Kidney epithelial cell (primary cell): ENCODE measurements at places on chromosomes 7 and 10.

- peak; percentile 94 for DNase-seq
These were observed 139.2 kb downstream of the ETV1 start for GRCh38 chr7:13850185-13850752.

- no peak for DNase-seq
These were observed 50.6 kb upstream of the SH2B2 start for GRCh38 chr7:102236102-102236501.

GRCh38 chr10:123150986-123151736 lies 3.0 kb upstream of the BUB3 start:
- no peak for DNase-seq

DNA sequence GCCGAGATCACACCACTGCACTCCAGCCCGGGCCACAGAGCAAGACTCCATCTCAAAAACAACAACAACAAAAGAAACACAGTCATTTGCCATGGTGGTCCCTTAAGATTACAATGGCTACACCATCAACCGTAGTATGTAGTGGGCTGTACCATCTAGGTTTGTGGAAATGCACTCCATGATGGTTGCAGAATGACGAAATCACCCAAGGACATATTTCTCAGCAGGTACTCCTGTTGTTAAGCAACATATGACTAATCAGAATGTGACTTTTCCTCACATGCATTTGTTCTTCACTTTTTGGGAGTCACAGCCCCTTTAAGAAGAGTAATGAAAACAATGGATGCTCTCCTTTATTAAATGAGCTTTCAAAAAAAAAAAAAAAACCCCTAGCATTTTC lies 11.0 kb downstream of the SVIL start:
- DNase-seq = no peak

DNA sequence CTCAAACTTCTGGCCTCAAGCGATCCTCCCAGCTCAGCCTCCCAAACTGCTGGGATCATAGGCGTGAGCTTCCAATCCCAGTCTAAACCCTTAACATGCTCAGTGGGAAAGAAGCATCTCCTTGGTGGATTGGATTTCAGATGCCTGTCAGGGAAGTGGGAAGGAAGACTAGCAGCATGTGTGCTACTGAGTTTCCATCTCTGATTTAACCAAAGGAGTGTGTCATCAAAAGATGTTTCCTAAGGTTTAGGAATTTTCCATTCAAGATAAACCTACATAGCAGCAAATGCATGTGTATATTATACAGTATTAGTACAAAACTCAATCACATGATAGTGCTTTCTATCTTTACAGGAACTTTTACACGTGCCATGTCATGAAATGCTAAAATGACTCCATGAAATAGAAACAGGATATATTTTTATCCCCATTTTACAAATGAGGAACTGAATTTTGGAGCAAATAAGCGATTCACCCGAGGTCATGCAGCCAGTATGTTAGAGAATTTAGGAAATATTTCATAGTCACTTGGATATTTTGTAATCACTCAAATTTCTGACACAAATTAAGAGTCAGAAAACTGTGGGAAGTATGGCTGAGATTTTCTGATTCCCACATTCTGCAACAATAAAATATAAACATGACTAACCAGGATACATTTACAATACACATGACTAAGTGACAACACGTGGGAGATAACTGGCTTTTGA lies 11.4 kb upstream of the TMEM26 start:
- DNase-seq = no peak

GRCh38 chr10:92418221-92418620 lies 127.3 kb downstream of the MARCHF5 start:
- no peak for DNase-seq

DNA sequence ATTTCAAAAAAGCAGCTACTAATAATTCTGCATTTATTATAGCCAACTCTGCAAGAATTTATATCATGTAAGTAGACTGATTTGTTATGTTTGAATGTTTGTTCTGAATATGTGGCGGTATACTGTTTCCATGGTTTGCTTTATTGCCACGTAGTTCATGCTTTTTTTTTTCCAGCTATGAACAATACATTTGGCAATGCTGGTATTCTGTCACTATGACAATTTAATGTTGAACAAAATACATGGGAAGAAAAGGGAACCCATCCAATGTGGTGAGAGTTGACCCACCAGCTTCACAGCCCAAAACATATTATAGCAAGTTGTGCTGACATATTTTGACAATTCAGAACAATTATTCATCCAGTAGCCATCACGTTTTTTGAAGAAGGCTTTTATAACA lies 145.6 kb downstream of the CCDC71L start:
- DNase-seq = no peak

- no peak for DNase-seq
These were observed 77.4 kb upstream of the C1GALT1 start for GRCh38 chr7:7104971-7105370.

GRCh38 chr7:28531291-28531690 lies 119.0 kb downstream of the CREB5 start:
- no peak for DNase-seq

DNA sequence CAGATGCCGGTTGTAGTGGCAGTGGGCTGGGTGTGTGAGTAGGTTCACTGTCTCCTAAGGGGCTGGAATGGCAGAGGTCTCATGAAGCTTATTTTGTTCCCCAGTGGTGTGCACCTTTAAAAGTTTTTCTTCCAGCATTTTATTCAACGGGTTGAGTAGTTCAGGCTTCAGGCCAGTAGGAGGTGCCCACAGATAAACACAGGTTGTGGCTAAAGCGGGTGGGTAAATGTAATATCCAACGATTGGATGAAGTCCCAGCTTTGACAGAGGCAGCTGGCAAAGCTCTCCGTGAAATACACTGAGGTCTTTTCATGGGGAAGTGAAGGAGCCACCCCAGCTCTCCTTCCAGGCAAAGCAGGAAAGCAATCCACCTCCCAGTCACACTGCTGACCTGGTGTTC lies 339.8 kb upstream of the LRRTM3 start:
- DNase-seq = no peak

- DNase-seq = no peak
These were observed 3.1 kb upstream of the CUX1 start for GRCh38 chr7:101814081-101814990.

DNA sequence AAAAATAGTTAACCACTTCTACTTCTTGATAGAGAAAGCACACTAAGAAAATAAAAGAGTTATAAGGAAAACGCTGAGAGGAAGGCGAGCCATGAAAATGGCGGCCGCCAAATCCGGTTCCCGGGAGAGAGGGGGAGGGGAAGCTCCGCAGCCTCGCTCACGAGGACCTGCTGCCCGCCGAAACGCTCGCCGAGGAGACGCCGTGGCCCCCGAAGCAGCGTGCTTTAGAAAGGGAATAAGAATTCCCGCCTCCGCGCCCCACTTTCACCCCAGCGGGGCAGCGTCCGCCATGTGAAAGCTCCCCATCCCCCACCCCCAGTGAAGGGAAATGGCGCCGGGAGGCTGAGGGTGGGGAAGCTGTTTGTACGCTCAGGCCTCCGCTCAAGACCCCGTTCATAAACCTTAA lies 505 bp downstream of the HNRNPA2B1 start:
- no peak for DNase-seq

DNA sequence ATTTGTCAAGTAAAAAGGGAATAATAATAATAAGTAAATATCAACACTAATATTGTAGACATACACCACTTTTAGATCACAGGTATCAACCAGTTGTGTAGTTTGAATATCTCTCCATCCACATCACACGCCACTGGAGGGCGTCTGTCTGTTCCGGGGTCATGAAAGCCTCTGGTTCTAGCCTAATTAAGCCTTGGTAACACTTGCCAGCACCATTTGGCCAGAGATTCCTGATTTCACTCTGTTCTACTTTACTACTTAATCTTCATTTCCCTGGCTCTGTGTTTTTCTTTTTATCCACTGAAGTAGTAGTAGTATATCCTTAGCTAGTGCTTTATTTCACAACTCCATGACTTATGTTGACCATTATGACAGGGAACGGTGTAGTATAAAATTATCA lies 285.6 kb upstream of the POM121L12 start:
- DNase-seq = no peak

GRCh38 chr10:110700947-110701616 lies 56.9 kb downstream of the RBM20 start:
- DNase-seq = no peak

DNA sequence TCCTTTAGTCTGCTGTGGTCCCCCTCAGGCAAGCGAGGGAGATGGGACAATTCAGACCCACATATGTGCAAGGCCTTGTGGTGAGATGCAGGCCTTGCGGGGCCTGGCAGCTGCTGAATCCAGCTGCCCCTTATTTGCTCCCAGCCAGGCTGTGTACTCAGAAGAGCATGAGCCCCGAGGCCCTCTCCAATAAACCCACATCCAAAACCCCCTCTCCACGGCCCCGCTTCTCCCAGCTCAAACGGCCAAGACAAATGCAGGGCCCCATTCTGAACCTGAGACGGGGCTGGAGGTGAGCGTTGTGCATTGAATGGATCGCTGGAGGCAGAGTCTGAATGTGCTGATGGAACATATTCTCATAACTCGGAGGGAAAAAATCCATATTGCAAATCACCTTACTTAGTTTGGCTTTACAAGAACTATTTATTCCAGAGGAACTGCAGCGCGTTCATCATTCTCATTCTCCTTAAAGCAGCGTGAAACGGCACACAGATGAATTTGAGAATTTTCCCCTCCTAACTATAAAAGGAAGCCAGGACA lies 169.2 kb upstream of the LYZL2 start:
- no peak for DNase-seq

DNA sequence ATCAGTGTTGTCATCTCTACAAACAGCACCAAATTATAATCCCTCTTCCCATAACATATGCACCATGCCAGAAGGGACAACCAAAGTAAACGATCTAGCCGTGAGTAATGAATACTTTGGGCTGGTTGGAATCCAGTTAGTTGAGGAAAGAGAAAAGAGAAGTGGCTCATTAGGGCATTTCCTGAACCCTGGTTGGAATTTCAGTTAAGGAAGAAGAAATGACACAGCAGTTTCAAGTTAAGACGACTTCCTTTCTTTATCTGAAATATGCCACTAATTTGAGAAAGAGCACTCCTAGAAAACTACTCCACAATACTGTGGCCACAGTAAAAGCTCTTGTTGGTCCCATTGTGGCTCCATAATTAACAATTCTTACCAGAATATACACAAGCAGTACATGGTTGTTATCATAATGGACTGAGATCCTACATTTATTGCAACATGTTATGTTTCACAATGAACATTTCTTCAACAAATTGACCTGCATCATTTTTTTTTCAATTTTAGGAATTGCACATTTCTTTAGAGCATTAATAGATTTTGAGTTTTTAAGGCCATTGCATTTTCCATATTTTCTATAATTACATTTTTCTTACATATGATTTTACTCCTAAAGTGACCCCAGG lies at the start of gene TFEC:
TFEC (minus strand) TSS at position 113 of the 626 bp plus-strand sequence. CDS start 46,322 bp downstream, outside the sequence.
- no peak for DNase-seq
